ENCODE measurements at places on chromosomes 7 and 10. TPM values are rescaled to one million over a fixed set of nuclear protein-coding genes. Genes with fewer than 3 reads are reported as not detected.

DNA sequence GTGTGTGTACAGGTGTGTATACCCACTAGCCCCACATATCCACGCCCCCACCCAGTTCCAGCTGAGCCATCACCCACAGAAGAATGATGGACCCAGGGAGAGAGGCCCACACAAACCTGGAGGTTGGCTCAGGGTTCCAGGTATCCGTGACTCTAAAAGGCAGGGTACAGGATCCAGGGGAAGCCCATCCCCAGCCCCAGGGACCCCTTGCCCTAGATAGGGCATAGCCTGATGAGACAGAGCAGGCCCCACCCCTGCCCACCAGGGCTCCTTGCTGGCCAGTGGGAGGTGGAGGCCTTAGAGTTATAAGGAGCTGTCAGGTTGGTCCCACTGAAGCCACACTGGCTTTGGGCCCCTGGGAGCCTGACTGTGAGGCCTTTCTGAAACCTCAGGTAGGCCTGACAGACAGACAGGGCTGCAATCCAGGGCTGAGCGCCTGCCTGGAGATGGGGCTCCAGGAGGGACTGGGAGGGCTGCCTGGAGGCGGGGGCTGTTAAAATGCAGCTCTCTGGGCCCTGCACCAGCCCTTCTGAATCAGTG, 93.5 kb downstream of the WDR11 start:
- DNase-seq: no peak

DNA sequence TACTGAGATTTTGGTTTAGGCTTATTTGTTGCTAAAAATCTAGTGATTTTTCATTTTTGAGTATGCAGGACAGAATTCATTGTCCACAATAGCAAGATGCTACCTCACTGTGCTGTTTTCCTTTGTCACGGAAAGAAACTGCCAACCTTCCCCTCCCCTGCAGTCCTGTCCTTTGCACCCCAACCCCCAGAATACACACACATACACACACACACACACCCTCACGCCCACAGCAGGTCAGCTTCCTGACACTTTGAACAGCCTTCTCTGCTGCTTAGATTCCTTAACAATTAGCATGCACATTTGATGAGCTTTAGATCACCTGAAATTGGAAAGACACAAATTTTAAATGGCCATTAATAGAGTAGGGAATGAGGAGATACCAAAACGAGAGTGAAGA, 32.1 kb downstream of the ARMC3 start:
- no peak for DNase-seq

- DNase-seq: no peak
These were observed 188.4 kb upstream of the MGMT start for GRCh38 chr10:129278686-129279085.

DNA sequence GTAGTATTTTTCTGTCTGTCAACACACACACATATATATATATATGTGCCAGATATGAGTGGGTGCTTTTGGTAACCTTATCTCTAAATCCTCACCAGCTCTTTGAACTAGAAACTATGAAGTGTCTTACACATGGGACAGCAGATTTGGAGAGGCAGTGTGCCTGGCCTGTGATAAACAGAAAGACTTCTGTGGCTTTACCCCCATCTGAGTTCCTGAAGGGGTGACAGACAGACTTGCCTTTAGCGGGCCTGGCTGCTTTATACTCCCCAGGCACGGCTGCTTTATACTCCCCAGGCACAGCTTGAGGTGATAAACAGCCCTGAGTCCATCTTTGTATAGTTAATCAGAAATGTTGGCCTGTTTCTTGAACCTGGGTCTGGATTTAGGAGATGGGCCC, 5.6 kb downstream of the BAG3 start:
- no peak for DNase-seq

GRCh38 chr7:40833191-40833887, 698.5 kb downstream of the SUGCT start:
- DNase-seq: no peak

GRCh38 chr7:151470711-151471110, 30.8 kb upstream of the CRYGN start:
- no peak for DNase-seq

DNA sequence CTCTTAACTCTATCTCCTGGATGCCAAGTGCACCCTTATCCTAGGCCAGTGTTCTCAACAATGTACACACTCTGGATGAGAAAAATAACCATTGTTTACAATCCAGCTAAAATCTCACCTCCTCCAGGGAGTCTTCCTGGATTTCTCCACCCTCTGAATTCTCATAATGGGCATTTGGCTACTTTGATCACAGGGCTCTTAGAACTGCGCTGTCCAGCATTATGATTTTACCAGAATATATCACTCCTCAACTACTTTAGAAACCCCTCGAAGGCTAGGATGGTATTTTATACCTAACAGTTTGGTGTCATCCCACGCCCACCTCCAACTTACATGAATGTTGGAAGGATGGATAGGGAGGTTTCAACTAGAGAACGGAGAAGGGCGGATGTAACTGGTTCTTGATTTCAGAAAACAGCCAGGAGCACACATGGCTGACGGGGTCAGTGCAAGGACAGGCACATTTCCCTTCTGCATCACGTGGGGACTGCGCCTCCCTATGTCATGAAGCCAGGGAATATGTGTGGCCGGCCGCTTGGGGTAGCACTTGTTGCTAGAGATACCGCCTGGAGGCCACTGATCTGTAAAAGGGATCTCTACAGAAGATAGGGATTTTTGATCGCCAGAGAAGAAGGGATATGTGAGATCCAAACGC, 1.2 kb upstream of the ATP6V0E2 start:
- no peak for DNase-seq

- no peak for DNase-seq
These were observed 85.9 kb downstream of the ADAM12 start for GRCh38 chr10:126302476-126302756.

GRCh38 chr7:42494199-42494710, 257.2 kb upstream of the GLI3 start:
- DNase-seq: no peak

DNA sequence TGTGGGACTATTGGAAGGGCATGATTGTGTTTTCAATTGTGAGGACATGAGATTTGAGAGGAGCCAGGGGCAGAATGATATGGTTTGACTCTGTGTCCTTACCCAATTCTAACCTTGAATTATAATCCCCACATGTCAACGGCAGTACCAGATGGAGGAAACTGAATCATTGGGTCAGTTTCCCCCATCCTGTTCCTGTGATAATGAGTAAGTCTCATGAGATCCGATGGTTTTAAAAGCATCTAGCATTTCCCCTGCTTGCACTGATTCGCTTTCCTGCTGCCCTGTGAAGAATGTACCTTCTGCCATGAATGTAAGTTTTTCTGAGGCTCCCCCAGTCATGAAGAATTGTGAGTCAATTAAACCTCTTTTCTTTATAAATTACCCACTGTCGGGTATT, 1367.1 kb downstream of the XPNPEP1 start:
- DNase-seq: no peak

DNA sequence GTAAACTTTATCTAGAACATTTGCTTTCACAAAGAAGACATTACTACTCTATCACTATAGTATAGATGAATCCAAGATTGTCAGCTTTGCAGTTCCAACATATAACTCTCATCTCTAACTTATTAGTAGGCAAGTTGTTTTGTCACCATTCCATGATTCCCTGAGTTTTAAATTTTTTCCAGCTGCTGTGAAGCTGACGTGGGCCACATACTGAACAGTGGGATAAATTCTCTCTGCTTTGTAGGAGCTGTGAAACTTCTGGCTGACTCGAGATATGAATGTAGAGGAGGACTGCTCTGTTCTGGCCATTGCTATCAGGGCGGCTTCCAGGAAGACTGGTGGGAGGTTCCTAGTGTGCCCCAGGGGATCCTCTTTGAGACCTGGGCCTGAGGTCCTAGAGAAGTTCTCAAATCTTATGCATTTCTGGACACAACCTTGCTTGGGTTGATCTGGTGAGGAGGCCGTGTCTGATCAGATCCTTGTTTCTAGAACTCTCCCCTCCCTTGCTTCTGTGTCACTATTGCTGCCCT, 58.0 kb downstream of the LSMEM1 start:
- DNase-seq: no peak

- DNase-seq: no peak
These were observed 3.5 kb downstream of the LDB1 start for GRCh38 chr10:102116656-102117055.

GRCh38 chr10:6182454-6183098, 20.2 kb upstream of the PFKFB3 start:
- DNase-seq: no peak

- no peak for DNase-seq
These were observed 11.9 kb upstream of the LMOD2 start for GRCh38 chr7:123643495-123644441.

GRCh38 chr10:133123746-133124356, 36.1 kb downstream of the ADGRA1 start:
- no peak for DNase-seq

GRCh38 chr7:41544241-41544640, 158.6 kb downstream of the INHBA start:
- DNase-seq: no peak

DNA sequence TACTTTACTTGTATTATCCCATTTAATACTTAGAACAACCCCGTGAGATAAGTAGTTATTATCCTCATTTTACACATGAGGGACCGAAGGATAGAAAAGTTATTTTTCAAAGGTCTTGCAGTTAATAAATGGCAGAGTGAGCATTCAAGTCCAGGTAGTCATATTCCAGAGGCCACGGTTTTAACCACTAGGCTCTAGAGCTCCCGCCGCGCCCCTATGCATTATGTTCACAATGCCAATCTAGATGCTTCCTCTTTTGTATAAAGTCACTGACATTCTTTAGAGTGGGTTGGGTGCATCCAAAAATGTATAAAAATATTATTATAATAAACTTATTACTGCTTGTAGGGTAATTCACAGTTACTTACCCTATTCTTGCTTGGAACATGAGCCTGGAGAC, 11.4 kb upstream of the CFAP69 start:
- DNase-seq: no peak

- no peak for DNase-seq
These were observed 95.6 kb downstream of the KMT2C start for GRCh38 chr7:152340161-152340560.

DNA sequence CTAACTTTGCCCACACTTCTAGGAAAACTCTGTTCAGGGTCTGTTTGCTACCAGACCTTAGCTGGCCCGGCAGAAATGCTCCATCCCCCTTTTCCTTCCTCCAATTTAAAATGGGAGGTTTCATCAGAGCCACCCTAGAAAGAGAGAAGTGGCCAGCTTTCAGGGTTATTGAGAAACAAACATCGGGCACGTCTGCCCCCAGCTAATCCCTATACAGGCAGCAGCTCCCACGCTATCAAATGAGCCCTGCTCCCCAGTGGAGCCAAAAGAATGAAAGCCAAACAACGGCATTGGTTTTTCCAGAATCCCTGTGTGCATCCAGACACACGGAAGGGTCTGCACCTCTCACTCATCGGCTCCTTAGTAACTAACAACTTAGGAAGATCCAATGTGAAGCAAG, 132.5 kb downstream of the GRID1 start:
- DNase-seq: no peak

- DNase-seq: no peak
These were observed 7.3 kb upstream of the CREM start for GRCh38 chr10:35119378-35119777.

DNA sequence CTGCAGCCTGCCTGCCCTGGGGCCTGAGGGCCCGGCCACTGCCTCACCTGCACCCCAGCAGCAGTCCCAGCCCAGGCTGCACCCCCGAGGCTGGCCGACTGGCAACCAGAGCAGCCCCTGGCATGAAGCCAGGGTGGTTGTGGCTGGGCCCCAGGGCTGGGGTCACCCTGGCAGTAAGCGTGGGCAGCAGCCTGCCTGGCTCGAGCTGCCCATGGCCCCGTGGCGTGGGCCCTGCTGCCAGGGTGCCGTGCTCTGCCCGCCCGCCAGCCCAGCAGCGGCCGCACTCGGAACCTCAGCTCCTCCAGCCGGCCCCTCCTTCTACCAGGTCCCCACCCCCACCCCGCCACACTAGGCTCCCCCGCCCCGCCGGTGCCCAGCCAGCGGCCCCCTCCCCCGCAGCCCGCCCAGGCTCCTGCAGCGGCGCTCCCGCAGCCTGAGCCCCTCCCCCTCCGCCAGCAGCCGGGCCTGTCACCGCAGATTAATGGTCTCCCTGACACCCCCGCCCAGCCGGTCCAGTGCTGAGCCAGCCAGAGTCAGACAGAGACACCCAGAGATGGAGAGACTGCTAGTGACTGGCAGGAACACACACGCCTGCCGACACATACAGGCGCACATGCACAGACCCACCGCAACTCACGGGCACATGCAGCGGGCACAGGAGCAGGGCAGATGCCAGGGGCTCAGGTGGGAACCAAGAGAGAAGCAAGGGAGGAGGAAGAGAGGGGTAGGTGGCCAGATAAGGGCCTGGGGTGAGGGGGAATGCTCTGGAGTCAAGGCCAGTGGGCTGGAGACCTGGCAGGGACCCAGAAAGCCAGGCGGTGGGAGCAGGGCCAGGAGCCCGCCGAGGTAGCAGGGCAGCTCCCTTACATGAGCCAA, 22.4 kb downstream of the KCNH2 start:
- DNase-seq: no peak

DNA sequence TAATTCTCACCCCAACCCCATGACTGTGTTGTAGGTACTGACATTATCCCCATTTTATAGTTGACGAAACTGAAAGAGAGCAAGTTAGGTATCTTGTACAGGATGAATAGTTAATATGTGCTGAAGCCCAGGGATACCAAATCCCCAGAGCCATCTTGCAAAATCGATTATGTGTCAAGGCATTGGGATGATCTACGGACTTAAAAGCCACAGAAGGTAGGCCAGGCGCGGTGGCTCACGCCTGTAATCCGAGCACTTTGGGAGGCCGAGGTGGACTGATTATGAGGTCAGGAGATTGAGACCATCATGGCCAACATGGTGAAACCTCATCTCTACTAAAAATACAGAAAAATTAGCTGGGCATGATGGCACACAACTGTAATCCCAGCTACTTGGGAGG, 242.4 kb upstream of the RHOBTB1 start:
- DNase-seq: no peak

GRCh38 chr7:32942415-32943251, 14.6 kb upstream of the FKBP9 start:
- peak; percentile 73 for DNase-seq

DNA sequence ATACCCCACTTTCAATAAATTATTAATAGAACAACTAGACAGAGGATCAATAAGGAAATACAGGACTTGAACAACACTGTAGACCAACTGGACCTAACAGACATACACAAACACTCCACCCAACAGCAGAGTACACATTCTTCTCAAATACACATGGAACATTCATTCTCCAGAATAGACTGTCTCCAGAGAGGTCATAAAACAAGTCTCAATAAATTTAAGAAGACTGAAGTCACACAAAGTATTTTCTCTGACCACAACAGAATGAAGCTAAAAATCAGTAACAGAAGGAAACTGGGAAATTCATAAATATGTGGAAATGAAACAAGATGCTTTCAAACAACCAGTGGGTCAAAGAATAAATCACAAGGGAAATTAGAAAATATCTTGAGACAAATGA, 119.8 kb downstream of the SMURF1 start:
- DNase-seq: no peak

GRCh38 chr7:4040109-4040928, 641.8 kb upstream of the FOXK1 start:
- no peak for DNase-seq

The THSD7A gene
- not detected for total RNA-seq

The ANKRD2 gene
- total RNA-seq: 0.15 TPM

The AKR1B1 gene
- 89.9 TPM for total RNA-seq

The ITGA8 gene
- total RNA-seq: not detected

The GPER1 gene
- not detected for total RNA-seq

The NEUROG3 gene
- not detected for total RNA-seq

The NACAD gene
- not detected for total RNA-seq

The RAMP3 gene
- not detected for total RNA-seq

The PRR15 gene
- total RNA-seq: not detected

The SFTPA2 gene
- not detected for total RNA-seq

The LHFPL3 gene
- total RNA-seq: not detected

The SLK gene
- 36.3 TPM for total RNA-seq

The PLCE1 gene
- total RNA-seq: 0.08 TPM

Data from activated CD4-positive, alpha-beta memory T cell treated with anti-CD3 and anti-CD28 coated beads, Interleukin-2, amount 10 ng/mL, durations not matched to agents 7 days and 5 days (primary cell).